ENCODE measurements at places on chromosomes 1 and 21.

DNA sequence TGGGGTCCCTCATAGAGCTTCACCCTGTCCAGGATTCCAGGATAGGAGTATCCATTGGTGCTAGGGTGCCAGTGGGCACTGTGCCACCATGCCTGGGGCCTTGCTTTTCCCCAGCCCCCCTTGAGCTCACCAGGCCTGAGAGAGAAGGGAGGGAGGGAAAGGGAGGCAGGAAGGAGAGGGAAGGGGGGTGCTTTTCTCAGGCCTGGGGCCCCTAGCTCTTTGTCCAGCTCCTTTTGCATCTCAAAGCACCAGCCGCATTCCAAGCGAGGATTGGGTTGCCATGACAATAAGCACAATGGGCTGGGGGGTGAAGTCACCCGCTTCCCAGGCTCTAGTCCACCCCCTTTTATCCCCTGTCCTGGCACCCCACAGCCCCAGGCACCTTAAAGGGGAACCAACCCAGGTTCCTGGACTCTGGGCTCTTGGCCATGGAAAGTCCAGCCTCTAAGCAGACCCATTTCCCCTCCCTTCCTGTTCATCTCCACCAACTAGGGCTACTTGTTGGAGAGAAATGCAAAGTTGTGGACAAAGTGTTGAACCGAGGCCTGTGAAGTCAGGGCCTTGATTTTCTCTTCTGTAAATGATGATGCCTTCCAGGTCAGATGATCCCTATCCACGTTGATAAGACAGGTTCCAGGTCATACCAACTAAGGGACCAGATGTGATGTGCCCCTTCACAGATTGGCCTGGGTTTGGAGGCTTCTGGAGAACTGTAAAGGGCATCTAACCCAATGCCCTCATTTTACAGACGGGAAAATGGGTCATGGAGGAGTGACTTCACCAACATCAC, 11.4 kb downstream of the THBS3 start:
- H3K27me3 ChIP-seq = no peaks in the 10 kb centered on the region
- H3K36me3 ChIP-seq = no peaks in the 10 kb centered on the region

DNA sequence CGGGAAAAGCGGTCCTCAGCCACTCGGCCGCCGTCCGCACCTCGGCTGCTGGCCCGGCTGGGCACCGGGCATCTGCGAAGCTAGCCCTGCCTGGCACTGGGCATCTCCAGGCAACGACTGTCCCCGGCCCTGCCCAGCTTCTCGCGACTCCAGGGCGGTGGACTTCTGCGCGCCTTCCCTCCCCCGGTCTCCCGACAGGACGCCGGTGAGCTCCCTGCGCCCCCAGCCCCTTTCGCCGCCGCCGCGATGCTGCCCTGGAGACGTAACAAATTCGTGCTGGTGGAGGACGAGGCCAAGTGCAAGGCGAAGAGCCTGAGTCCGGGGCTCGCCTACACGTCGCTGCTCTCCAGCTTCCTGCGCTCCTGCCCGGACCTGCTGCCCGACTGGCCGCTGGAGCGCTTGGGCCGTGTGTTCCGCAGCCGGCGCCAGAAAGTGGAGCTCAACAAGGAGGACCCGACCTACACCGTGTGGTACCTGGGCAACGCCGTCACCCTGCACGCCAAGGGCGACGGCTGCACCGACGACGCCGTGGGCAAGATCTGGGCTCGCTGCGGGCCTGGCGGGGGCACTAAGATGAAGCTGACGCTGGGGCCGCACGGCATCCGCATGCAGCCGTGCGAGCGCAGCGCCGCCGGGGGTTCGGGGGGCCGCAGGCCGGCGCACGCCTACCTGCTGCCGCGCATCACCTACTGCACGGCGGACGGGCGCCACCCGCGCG, 514 bp downstream of the FAM43B start:
- no peak overlapping the region for H3K27ac ChIP-seq
- H3K4me3 ChIP-seq = peak overlapping the region; percentile 18
- DNase-seq = peak; percentile 66
- H3K27me3 ChIP-seq = no peaks in the 10 kb centered on the region
- H3K36me3 ChIP-seq = no peaks in the 10 kb centered on the region

DNA sequence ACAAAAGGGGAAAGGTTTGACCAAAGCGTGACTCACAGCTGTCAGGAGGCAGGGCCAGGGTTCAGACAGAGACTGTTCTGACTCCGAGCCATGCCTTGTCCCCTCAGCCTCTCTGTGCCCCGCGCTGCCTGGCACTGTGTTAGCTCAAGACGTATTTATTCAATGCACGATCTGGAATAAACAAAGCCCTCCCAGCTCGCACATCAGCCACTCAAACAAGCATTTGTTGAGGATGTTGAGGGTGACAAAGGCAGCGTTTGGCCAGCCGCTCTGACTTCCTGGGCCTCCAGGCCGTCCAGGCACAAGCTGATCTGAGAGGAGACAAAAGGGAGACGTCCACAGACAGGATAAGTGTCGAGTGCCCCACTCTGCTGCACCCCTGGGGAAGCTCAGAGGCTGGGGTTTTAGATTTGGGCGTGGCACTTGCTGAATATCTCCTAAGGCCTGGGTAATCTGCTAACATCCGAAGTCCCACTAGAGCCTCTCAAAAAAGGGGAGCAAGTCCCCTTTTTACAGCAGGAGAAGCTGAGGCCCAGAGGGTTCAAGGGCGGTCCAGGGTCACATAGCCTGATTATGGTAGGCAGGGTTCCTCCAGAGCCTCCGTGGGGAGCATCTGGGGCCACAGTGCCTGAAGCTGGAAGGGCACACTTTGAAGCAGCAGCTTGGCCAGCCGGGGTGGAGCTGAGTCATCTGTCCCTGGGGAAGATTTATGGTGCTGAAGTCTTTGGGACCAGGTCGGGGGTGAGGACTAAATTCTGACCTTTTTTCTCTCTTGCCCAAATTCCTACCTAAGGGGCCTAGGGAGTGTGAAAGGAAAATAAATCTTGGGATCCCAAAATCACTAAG, 95.9 kb downstream of the SPSB1 start:
- H3K27me3 ChIP-seq = no peaks in the 10 kb centered on the region
- H3K27ac ChIP-seq = no peak overlapping the region
- H3K36me3 ChIP-seq = no peaks in the 10 kb centered on the region
- H3K4me1 ChIP-seq = peaks cover 8% of the 10 kb centered on the region

GRCh38 chr1:119573886-119574285, 66.9 kb downstream of the HSD3B1 start:
- no peak overlapping the region for H3K4me3 ChIP-seq
- no peaks in the 10 kb centered on the region for H3K27me3 ChIP-seq
- no peak for DNase-seq
- H3K27ac ChIP-seq = no peak overlapping the region
- H3K4me1 ChIP-seq = no peaks in the 10 kb centered on the region
- H3K36me3 ChIP-seq = no peaks in the 10 kb centered on the region

DNA sequence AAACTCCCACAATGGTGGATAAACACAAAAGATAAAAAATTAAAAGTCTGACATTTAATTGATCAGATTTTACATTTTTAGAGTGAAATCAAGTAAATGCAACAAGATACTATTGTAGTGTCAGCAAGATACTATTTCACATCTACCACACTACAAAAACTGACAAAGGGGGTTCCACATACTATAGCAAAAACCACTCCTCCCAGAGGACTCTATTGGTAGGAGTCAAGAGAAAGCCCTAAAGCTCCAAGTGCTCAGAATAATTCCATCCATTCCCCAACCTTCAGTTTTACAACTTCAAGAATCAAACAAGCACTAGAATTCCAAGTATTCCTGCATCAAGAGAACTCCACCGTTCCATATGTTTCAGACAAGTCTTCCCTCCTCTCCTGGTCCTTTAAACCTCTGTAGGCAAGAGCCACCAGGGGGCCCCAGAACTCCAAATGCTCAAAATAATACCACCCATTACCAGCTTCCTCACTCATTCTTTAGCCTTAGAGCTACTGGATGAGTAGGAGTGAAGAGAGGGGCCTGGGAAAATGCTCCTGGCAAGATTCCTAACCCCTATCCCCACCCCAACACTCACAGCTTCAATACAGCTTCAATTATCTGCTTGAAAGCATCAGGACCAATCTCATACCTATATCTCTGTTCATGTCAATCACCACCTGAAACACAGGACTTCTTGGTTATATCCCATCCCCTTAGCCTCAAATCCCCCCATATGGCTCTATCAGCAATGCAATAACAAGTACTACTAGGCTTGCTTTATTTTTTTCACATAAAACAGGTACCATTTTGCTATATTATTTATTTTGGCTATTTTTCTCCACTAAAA, 9.9 kb downstream of the TOR1AIP2 start:
- no peaks in the 10 kb centered on the region for H3K27me3 ChIP-seq
- H3K4me3 ChIP-seq = no peak overlapping the region
